ENCODE measurements at places on chromosomes 1 and 21. TPM values are rescaled to one million over a fixed set of nuclear protein-coding genes. Genes with fewer than 3 reads are reported as not detected.

Gene CREG1
- 8.0 TPM for total RNA-seq

Gene DCAF6
- total RNA-seq, result 21.9 TPM

Gene IFI44L
- total RNA-seq, result 374 TPM

Gene CCDC24
- total RNA-seq, result 0.71 TPM

Gene SEC22B
- total RNA-seq, result 24.4 TPM

Gene BRINP3
- not detected for total RNA-seq

Gene GLIS1
- total RNA-seq, result not detected

Gene PRELP
- not detected for total RNA-seq

Gene CEPT1
- 50.2 TPM for total RNA-seq

Gene FGR
- not detected for total RNA-seq

Gene GUCA2A
- not detected for total RNA-seq

Gene PTCH2
- 0.94 TPM for total RNA-seq

Gene OR11L1
- total RNA-seq, result not detected

Gene SUCO
- total RNA-seq, result 38.3 TPM

Gene C1orf21
- 8.1 TPM for total RNA-seq

Gene ZNF697
- total RNA-seq, result 0.10 TPM

Gene NBL1
- total RNA-seq, result 17.5 TPM

Gene LENEP
- 1.0 TPM for total RNA-seq

Gene HES3
- not detected for total RNA-seq

Gene LRRC7
- total RNA-seq, result not detected

Gene IFFO2
- 20.4 TPM for total RNA-seq

Gene EXOC8
- total RNA-seq, result 20.6 TPM

Gene STMN1
- 800 TPM for total RNA-seq

Gene HCRTR1
- total RNA-seq, result not detected

Gene OR10K1
- not detected for total RNA-seq

Gene SLC30A2
- not detected for total RNA-seq

Gene TMPRSS3
- total RNA-seq, result 7.4 TPM

Gene IL20
- total RNA-seq, result not detected

Measured in activated CD4-positive, alpha-beta T cell treated with anti-CD3 and anti-CD28 coated beads, Interleukin-2, amount 10 ng/mL, durations not matched to agents 7 days and 5 days (primary cell).